Fibroblast of the aortic adventitia (primary cell): ENCODE measurements at places on chromosomes 3 and 15.
A peak's percentile ranks its signal among the peaks of the same experiment; 100 is the strongest.

GRCh38 chr3:24460974-24461373, 33.7 kb downstream of the THRB start:
- DNase-seq, result no peak

DNA sequence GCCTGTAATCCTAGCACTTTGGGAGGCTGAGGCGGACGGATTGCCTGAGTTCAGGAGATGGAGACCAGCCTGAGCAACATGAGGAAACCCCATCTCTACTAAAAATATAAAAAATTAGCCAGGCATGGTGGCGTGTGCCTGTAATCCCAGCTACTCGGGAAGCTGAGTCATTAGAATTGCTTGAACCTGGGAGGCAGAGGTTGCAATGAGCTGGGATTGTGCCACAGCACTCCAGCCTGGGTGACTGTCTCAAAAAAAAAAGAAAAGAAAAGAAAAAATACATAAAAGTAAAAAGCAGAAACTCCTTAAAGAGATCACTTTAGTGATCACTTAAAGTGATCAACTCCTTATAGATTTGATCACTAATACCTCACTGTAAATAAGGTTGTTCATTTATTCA, 78.0 kb downstream of the GMPS start:
- DNase-seq, result no peak

GRCh38 chr3:196995646-196996355, 27.2 kb upstream of the PIGZ start:
- no peak for DNase-seq

- no peak for DNase-seq
Observed at GRCh38 chr15:100681335-100681746, 79.0 kb downstream of the ASB7 start.

DNA sequence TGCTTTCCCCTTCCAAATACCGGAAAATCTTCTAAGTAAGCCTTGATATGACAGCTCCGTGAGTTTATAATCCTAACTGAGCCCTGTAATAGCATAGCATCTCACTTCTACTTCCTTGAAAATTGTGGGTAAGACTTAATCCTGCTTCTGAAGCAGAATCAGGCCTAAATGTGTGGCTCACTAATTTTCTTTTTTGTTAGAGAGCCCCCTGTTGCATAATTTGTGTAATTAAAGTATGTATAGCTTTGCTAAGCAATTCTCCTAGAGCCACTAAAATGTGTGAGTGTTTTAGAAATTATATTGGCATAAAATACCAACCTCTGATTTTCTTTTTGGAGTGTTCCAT, 304.4 kb downstream of the FGF12 start:
- DNase-seq, result no peak

- peak; percentile 93 for DNase-seq
Observed at GRCh38 chr3:8561370-8561769, 59.7 kb downstream of the LMCD1 start.

DNA sequence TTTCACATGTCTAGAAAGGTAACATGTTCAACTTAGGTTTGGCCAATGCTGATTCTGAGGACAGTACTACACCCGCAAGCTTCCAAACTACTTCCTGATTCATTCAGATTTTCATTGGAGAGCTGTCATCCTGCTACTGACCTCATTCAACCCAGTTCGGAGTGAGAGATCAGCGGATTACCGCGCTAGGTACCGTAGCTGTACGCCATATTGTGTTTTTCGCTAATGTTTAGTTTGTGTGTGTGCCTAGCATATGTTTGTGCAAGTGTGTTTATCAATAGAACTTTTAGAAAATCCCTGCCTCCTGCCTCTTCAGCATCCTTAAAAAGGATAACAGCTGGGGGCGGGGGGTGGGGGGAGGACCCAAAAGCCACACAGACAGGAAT, 1.1 kb downstream of the ZBTB20 start:
- DNase-seq, result peak; percentile 70
